ENCODE measurements at places on chromosomes 5 and 9.

- no peak for DNase-seq
Observed at GRCh38 chr5:97888439-97888838, 705.4 kb upstream of the RIOK2 start.

GRCh38 chr5:153101235-153102180 lies 389.0 kb upstream of the GRIA1 start:
- DNase-seq = no peak

DNA sequence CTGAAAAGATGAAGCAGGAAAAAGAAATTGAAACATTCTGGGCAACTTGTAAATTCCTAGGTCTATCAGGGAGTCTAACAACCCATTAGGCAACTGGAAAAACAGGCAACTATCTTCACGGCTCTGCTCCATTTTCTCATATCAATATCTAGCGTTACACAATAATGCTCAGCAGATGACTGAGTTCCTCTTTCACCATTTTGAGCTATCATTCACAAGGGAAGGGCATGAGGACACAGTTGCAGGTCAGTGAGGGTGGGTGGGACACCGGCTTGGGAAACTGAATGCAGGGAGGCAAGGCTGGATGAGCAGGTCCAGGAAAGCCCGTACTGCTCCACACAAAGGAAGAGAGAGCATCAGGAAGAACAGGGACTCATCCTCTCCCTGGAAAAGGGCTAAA lies 67.0 kb downstream of the FRMD3 start:
- no peak for DNase-seq

- DNase-seq = no peak
Observed at GRCh38 chr5:80655231-80655774, 520 bp upstream of the DHFR start.
